Foreskin melanocyte (primary cell): ENCODE measurements at places on chromosomes 13 and 19.

DNA sequence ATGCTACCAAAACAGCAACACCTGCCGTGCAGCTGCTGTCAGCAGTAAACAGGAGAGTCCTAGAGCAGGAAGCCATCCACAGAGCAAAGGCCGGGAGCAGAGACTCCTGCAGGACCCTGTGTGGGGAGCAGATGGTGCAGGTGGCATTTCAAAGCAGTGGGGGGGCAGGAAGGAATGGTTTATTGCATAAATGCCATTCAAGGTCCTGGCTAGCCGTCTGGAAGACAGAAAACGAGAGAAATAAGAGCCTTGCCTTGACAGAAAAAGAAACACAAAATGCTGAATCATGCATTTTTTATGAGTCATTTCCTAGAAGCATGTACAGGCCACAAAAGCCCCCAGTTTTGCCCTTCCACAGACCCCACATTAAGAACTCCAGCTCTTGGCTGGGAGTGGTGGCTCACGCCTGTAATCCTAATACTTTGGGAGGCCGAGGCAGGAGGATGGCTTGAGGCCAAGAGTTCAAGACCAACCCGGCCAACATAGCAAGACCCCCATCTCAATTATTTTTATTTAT lies 5.4 kb downstream of the RSPH6A start:
- peak; percentile 19 for DNase-seq

- DNase-seq = peak; percentile 92
Measured at GRCh38 chr19:13116282-13117175, at the start of gene TRMT1. TSS of gene TRMT1 (minus strand) at chr19:13116740. CDS start at chr19:13116399, 341 bp downstream.

GRCh38 chr13:110319774-110320509 lies 12.9 kb downstream of the COL4A2 start:
- no peak for DNase-seq

DNA sequence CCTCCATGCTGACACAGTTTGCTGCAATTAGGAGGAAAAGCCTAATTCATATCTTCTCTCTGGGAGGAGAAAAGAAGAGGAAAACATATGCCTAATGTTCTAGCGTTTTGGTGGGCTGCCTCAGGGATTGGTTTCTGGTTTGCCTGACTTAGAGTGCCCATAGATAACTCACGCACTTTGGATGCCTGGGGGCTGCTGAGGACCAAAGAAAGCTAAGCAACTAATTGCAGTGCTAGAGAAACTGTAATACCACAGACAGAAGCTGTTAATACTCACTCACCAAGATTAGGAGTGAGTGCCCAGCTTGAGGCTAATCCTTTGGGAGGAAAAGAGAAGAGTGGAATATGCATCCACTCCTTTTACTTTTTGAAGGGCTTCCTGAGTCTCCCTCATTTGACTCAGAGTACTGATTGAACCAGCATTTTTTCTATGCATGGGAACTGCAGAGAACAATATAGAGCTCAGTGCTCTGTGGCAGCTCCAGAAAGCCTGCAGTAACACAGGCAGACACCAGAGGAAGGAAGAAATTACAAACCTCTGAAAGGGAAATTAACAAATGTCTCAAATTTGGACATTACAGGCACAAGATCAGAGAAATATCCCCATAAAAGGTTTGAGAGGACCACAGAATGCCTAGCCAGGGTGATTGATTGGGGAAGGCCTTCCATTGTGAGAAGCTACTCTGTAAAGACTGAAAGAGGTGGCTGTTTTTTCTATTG lies 666.4 kb downstream of the OLFM4 start:
- no peak for DNase-seq

- no peak for DNase-seq
Measured at GRCh38 chr13:28548468-28548867, 53.5 kb upstream of the FLT1 start.

GRCh38 chr13:43698758-43699157 lies 88.0 kb downstream of the ENOX1 start:
- peak; percentile 67 for DNase-seq

DNA sequence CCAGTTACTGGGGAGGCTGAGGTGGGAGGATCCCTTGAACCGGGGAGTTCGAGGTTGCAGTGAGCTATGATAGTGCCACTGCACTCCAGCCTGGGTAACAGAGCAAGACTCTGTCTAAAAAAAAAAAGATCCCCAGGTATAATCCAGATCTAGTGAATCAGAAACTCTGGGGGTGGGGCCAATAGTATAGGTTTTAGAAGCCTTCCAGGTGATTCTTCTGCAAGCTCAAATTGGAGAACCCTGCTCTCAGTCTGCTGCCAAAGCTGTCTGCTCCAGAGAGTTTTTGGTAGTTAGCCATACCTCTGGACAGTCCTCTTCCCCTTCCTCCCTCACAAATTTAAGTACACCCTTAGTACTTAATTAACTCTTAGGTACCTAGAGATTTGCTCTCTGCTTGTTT lies 28.0 kb downstream of the SERP2 start:
- no peak for DNase-seq

DNA sequence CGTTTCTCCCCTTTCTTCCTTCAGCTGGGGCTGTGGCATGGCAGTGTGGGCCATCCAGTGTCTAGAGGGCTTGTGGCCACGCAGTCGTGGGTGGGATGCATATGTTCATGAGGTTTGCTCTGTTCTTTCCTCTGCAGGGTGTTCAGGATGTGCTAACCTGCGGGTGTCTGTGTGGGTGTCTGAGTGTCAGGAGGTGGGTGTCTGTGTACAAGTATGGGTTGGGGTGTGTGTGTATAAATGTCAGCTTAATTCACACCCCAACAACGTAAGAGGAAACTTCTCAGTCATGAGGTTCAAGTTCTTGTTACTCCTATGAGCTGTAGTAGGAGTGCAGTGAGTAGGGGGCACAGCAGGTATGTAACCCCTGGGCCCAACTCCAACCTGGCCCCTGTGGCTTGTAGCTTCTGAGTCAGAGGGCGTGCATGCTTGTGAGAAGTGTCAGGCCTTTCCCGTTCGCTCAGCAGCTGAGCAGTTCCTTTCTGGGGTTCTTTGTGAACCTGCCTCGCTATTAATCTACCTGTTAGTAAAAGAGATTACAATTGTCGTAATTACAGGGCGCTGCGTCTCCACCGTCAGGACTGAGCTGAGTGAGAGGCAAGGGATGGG lies 49.1 kb downstream of the NFIX start:
- no peak for DNase-seq

- no peak for DNase-seq
Measured at GRCh38 chr13:51564671-51565070, 19.6 kb upstream of the WDFY2 start.

DNA sequence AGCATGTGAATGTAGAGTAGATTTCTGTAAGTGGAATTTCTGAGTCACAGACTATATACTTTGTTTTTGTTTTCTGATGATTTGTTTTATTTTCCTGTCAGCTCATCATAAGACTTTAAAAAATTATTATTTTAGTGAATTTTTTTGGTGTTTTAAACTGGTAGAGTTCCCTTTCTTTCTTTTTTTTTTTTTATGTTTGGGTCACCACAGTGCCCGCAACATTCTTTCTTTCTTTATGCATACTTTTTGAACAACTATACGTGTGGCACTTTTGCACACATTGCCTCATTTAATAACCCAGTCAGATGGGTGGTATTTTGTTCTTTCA lies 46.0 kb downstream of the WDFY2 start:
- DNase-seq = no peak

DNA sequence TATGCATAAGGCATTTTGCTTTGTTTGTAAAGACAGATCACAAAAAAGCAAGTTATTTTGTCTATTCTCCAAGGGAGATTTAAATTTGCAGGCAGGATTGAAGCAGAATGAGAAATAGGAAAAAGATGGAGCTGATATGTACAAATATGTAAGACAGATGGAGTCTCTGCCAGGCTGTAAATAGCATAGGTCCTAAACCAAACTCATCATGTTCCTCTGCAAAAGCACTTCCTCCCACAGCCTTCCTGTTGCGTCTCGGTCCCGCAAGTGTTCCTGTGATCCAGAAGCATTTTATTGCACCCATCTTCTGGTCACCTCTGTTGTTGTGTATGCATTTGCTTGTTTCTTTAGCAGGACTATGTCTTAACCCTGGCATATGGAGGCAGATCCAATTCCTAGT lies 95.7 kb upstream of the CLDN10 start:
- DNase-seq = no peak

DNA sequence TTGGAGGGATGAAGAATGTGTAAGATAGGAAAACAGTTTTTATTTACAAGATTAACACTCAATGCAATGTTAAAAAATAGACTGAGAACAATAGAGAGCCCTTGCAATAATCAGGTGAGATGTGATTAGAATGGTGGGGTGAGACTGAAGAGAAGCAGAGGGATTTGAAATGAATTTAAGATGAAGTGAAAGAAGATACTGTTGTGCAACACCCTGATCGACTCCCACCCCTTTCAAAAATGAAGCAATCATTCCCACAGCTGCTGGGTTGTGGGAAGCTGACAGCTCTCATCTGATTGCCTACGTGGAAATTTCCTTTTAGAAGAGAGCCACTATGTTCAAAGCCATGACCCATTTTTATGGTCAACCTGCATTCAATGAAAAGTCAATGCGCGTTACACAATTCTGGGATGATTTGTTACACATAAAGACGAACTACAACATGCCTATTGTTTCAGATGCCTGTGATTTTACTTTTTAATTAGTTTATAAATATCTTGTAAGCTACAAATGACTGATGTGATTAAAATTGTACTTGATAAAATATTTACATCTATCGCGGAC lies 1374.8 kb downstream of the PCDH9 start:
- DNase-seq = no peak

- no peak for DNase-seq
Measured at GRCh38 chr19:56732976-56733375, 61.4 kb upstream of the ZNF835 start.

DNA sequence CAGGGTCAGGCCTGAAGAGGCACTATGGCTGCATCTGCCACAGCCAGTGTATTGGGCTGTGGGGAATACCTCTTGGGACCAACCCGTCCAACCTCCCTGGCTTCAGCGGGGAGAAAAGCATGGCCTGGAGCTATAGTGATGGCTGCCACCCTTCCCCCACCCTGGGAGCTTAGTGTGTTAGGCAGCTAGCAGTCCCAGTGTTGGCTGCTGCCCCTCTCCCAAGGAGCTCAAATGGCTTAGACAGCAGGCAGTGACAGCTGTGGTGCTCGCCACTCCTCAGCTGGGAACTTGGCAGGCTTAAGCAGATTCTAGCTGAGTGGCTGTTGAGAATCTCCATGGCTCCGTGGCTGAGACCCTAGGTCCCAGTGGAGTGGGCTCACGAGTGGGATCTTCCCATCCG lies 19.7 kb downstream of the ACOD1 start:
- no peak for DNase-seq

DNA sequence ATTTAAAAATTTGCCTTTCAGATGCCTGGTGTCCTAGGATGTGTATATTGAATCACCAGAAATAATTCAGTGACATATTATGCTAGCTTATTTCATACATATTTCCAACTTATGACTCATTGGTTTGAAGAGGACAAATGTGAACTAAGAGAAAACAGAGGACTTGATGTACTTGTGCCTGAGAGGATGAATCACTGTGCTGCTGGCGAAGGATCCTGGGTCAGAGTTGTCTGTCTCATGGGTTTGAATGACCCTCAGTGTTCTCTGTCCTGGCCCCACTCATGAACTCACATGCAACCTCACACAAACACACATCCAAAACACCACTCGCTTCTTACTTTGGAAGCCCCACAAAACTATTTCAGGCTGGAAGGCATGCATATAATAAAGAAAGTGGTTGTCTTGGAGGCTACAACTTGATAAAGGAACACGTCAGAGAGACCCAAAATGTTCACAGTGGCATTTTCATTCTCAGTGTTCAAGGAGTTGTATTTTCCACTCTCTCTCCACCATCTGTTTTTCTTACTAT lies 129.0 kb upstream of the SPRY2 start:
- peak; percentile 99 for DNase-seq

DNA sequence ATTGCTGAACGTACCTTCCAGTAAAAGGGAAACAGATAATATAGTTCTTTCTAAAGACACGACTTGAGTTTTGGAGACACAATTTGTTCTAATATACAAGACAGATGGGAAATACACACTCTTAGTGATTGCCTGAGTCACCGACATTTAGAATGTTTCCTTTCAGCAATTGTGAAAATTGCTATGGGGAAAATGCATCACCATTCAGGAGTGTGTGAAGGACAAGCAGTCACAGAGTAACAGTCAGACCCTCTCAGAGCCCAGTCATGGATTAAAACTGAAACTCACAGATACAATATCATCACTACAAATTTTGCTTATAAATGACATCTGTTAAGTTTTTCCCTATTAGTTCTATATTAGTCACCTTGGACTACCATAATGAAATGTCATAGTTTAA lies 286.1 kb downstream of the SPRY2 start:
- peak; percentile 45 for DNase-seq
